ENCODE measurements at places on chromosomes 4 and X. TPM values are rescaled to one million over a fixed set of nuclear protein-coding genes. Genes with fewer than 3 reads are reported as not detected.

The FAM53A gene
- 0.86 TPM for total RNA-seq

The OTC gene
- 10.2 TPM for total RNA-seq

The MSX1 gene
- total RNA-seq: 0.53 TPM

The ADAMTS3 gene
- 0.29 TPM for total RNA-seq

The DUSP9 gene
- total RNA-seq: 0.49 TPM

The HMX1 gene
- total RNA-seq: not detected

The GPR119 gene
- total RNA-seq: 0.32 TPM

The RASSF6 gene
- 13.8 TPM for total RNA-seq

The ADH1C gene
- 240 TPM for total RNA-seq

The AMTN gene
- not detected for total RNA-seq

DNA sequence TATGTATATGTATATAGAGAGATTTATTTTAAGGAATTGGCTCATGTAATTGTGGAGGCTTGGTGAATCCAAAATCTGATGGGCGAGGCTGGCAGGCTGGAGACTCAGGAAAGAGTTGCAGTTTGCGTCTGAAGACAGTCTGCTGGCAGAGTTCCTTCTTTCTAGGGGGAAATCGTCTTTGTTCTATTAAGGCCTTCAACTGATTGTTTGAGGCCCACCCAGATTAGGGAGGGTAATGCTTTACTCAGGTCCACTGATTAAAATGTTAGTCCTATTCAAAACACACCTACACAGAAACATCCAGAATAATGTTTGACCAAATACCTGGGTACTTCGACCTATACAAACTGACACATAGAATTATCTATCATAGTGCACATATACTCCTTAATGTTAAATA, 149.5 kb downstream of the NAA11 start:
- DNase-seq: no peak
- no peak overlapping the region for H3K4me3 ChIP-seq
- no peaks in the 10 kb centered on the region for H3K27me3 ChIP-seq
- no peak overlapping the region for H3K27ac ChIP-seq
- no peaks in the 10 kb centered on the region for H3K4me1 ChIP-seq
- H3K36me3 ChIP-seq: no peaks in the 10 kb centered on the region

- no peak for DNase-seq
- H3K27ac ChIP-seq: no peak overlapping the region
- H3K36me3 ChIP-seq: no peaks in the 10 kb centered on the region
- no peak overlapping the region for H3K4me3 ChIP-seq
- no peaks in the 10 kb centered on the region for H3K27me3 ChIP-seq
Measured at GRCh38 chr4:155629956-155630355, 36.7 kb upstream of the GUCY1A1 start.

- no peaks in the 10 kb centered on the region for H3K27me3 ChIP-seq
- H3K27ac ChIP-seq: peak overlapping the region; percentile 60
- no peaks in the 10 kb centered on the region for H3K36me3 ChIP-seq
- no peaks in the 10 kb centered on the region for H3K4me1 ChIP-seq
- peak; percentile 24 for DNase-seq
- H3K4me3 ChIP-seq: no peak overlapping the region
Measured at GRCh38 chrX:14476205-14476604, 53.1 kb upstream of the GLRA2 start.

DNA sequence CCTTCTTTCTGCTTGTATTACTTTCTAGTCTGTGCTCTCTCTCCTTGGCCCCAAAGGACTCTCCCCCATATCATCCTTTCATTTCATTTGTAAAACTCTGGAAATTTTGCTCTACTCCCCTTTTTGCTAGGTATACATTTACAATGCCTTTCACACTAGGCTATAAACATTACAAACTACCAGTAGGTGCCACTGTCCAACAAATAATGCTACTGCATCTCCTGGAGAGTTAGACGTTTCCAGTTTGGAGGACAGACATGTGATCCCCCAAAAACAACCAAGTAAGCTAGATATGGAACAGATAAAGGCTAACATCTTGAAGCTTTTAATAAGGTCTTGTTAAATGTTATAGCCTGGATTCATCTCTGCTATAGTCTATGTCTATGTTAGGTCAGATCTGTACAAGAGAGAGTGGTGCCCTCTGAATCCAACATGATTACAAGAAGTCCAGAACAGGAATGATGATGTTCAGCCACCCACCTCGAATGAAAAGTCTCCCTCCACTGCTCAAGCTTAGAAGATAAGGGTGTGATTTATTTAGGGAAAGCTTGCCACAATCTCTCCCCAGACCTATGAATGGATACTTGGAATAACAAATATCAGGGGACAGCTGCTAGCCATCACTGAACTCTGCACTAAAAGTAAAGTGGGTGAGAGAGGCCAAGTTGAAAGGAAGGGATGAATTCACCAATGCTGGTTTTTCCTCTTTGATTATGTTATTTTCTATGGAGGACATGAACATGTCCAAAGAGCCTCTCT, 14.3 kb downstream of the CBR4 start:
- H3K4me1 ChIP-seq: no peaks in the 10 kb centered on the region
- no peaks in the 10 kb centered on the region for H3K36me3 ChIP-seq
- H3K4me3 ChIP-seq: no peak overlapping the region
- DNase-seq: no peak
- H3K27ac ChIP-seq: no peak overlapping the region
- H3K27me3 ChIP-seq: no peaks in the 10 kb centered on the region

GRCh38 chr4:185896817-185897488, 85.0 kb upstream of the SORBS2 start:
- DNase-seq: no peak
- H3K4me3 ChIP-seq: no peak overlapping the region
- H3K36me3 ChIP-seq: no peaks in the 10 kb centered on the region
- no peaks in the 10 kb centered on the region for H3K27me3 ChIP-seq
- H3K4me1 ChIP-seq: no peaks in the 10 kb centered on the region

GRCh38 chr4:116397714-116398113, 687.7 kb downstream of the TRAM1L1 start:
- H3K27me3 ChIP-seq: no peaks in the 10 kb centered on the region
- no peak for DNase-seq
- no peaks in the 10 kb centered on the region for H3K4me1 ChIP-seq

GRCh38 chr4:64727960-64728359, 318.7 kb upstream of the TECRL start:
- H3K36me3 ChIP-seq: no peaks in the 10 kb centered on the region
- no peaks in the 10 kb centered on the region for H3K4me1 ChIP-seq
- H3K27ac ChIP-seq: no peak overlapping the region
- DNase-seq: no peak
- no peak overlapping the region for H3K4me3 ChIP-seq

- peak overlapping the region; percentile 58 for H3K27ac ChIP-seq
- no peaks in the 10 kb centered on the region for H3K4me1 ChIP-seq
- H3K4me3 ChIP-seq: no peak overlapping the region
- no peaks in the 10 kb centered on the region for H3K36me3 ChIP-seq
Measured at GRCh38 chrX:13014111-13015096, 30.0 kb downstream of the FAM9C start.

GRCh38 chr4:184438375-184438774, 36.0 kb downstream of the IRF2 start:
- H3K27ac ChIP-seq: peak overlapping the region; percentile 61
- H3K36me3 ChIP-seq: no peaks in the 10 kb centered on the region
- no peak for DNase-seq

- H3K4me1 ChIP-seq: no peaks in the 10 kb centered on the region
- H3K27me3 ChIP-seq: no peaks in the 10 kb centered on the region
- no peak overlapping the region for H3K4me3 ChIP-seq
- no peak for DNase-seq
Measured at GRCh38 chr4:60042941-60043340, 1157.2 kb upstream of the ADGRL3 start.

GRCh38 chr4:176668324-176668723, 124.4 kb downstream of the VEGFC start:
- no peak overlapping the region for H3K4me3 ChIP-seq
- H3K36me3 ChIP-seq: no peaks in the 10 kb centered on the region
- DNase-seq: no peak
- no peaks in the 10 kb centered on the region for H3K27me3 ChIP-seq
- no peak overlapping the region for H3K27ac ChIP-seq

DNA sequence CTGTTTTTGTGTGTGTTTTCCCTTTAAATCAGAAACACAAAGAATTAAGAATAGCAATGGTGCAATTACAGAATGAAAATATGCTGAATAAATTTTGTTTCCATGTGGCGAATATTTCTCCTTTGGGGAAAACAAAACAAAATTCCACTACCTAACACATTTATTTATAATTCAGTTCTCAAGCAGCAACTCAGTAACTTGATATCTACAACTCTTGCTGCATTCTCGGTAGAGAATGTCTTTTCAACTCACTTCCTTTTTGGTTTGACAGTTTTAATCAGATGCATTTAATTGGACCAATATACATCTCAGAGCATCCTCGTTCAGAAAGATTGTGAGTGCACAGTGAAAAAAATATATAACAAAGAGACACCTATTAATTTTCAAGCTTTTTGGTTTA, 30.8 kb downstream of the ZNF827 start:
- H3K27ac ChIP-seq: no peak overlapping the region
- DNase-seq: no peak
- H3K4me3 ChIP-seq: no peak overlapping the region
- H3K27me3 ChIP-seq: no peaks in the 10 kb centered on the region
- no peaks in the 10 kb centered on the region for H3K36me3 ChIP-seq
- H3K4me1 ChIP-seq: no peaks in the 10 kb centered on the region

DNA sequence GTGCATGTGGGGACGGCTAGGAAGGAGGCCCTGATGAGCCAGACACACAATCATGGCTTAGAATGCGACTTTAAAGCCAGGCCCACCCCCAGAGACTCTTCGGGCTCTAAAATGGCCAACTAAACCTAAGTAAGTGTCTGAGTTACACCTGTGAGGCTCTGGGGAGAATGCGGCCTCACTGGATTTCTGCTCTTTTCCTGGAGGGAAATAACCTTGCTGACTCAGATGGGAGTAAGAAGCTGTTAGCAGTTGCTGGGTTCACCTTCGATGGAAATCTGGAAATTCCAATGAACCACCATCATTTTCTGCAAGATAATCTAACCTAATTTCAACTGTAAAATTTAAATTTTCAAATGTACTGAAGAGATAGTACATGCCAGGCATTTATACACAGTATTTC, 97.6 kb upstream of the MAML3 start:
- H3K27ac ChIP-seq: no peak overlapping the region
- H3K27me3 ChIP-seq: no peaks in the 10 kb centered on the region
- no peaks in the 10 kb centered on the region for H3K4me1 ChIP-seq
- no peaks in the 10 kb centered on the region for H3K36me3 ChIP-seq
- no peak overlapping the region for H3K4me3 ChIP-seq
- DNase-seq: no peak
